ENCODE measurements at places on chromosomes 3 and 15.

DNA sequence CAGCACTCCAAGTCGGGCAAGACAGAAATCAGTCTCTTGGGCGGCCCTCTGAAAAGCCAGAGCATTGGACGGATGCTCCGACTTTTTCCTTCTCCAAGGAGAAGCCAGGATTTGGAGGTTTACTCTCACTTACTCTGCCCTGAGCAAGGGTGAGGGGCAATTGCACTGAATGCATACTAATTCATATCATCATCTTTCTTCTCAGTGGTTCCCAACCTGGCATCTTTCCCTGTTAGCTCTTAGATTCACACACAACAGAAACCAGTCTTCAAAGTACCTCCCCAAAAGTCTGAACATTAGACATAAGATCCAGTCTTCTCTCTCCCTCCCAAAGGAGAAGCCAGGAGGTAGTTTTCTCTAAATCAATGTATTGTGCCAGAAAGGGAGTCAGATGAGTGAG, 219.2 kb downstream of the GREM1 start:
- no peak for DNase-seq

DNA sequence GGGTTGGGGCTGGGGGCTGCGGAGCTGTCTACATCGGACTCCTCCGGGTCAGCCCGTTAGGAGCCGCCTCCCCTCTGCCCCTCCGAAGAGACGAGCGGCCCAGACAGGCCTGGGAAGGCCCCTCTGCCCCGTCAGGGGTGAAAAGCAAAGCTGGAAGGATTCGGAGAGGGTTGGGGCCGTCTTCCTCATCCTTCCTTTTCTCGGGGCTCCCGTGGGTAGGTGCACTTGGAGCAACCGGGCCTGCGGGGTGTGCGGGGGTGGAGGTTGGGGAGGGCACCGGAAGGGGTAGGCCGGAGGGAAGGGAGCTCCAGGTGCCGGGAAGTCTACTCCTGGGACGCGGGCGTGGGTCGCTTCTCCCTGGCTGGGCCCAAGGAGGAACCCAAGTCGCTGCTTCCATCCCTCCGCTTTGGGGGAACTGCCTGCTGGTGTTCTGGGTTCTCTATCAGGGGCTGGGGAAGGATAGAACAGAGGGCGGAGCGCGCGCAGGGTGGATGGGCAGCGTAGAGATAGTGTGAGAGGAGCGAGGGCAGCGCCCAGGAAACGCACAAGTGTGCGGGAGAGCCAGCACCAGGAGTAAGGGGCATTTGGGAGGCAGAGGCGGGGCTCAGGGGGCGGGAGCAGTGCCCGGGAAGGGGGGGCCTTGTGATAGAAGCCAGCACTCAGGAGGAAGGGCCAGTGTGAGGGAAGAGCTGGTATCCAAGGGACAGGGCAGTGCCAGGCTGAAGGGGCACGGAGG, 590 bp downstream of the POLR2H start:
- no peak for DNase-seq

DNA sequence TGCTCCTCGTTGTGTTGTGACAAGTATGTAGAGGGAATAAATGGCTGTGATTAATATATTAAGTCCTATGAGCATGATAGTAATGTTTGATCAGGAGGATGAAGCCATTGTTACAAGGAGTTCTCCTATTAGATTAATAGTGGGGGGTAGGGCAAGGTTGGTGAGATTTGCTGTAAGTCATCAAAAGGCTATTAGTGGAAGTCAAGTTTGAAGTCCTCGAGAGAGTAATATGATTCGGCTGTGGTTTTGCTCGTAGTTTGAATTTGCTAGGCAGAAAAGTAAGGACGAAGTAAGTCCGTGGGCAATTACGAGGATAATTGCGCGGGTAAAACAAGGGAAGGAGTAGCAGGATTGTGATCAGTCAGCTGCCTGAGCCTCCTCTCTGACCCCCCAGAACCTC, 26.0 kb upstream of the BUB1B start:
- no peak for DNase-seq

- no peak for DNase-seq
Measured at GRCh38 chr3:152718810-152719209, 116.1 kb upstream of the P2RY1 start.

DNA sequence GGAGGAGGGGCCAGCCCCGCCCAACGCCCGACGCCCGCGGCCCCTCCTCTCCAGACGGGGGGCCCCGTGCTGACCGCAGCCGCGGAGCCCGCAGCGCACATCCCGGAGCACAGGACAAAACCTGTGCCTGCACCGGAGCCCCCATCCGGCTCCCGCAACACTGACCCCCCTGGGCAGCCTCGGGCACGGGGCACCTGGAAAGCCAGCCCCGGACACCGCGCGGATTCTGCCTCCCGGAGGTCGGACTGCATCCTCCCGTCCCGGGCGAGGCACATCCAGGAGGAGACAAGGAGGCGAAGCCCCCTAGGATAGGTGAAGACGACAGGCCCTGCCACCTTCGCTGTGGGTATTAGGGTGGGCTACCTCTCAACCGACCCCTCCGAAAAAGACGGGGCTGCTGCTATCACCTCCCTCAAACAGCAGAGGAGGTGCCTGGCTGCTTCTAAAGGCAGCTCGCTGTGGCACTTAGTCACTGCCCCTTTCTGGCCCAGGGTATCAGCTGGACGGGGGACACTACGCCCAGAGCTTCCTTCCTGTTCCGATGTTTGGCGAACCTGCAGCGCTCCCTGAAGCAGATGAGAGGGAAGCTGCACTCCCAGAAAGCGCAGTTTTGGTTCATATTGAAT, 10.6 kb downstream of the XXYLT1 start:
- no peak for DNase-seq

GRCh38 chr3:85193565-85193964, 234.8 kb downstream of the CADM2 start:
- no peak for DNase-seq

DNA sequence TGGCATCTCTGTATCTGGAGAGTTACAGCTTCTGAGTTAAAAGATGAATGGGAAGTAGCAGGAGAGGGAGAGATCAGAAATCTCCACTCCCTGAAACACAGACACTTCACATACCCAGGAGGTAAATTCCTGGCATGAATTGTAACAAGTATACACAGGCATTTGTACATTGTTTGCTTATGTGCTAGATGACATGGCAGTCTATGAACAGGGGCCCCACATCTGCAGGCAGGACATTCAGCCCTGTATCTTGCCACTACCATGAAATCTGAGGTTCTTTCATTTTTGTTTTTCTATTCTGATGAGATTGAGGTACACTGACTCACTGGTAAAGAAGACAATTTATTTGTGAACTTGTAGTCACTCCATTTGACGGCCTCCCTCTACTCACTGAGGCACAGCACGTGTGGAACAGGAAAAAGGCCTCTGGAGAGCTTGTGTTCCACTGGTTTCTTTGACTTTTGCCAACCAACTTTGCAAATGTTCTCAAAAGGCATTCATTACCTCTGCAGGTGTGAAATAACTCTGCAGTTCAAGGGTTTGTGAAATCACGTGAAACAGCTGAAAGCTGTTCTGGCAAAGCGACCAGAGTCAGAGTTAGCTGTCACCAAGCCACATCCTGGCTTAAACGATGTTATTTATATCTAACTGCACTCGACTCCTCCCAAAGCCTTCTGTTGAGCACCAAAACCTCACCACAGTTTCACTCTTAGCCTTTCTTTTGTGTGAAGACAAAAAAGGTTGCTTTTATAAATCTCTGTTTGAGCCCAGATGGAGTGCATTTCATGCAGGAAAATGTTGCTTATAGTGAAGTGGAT, 401.3 kb upstream of the CFAP20DC start:
- DNase-seq, result no peak

- DNase-seq, result no peak
Measured at GRCh38 chr3:65666448-65667091, 372.1 kb downstream of the MAGI1 start.

DNA sequence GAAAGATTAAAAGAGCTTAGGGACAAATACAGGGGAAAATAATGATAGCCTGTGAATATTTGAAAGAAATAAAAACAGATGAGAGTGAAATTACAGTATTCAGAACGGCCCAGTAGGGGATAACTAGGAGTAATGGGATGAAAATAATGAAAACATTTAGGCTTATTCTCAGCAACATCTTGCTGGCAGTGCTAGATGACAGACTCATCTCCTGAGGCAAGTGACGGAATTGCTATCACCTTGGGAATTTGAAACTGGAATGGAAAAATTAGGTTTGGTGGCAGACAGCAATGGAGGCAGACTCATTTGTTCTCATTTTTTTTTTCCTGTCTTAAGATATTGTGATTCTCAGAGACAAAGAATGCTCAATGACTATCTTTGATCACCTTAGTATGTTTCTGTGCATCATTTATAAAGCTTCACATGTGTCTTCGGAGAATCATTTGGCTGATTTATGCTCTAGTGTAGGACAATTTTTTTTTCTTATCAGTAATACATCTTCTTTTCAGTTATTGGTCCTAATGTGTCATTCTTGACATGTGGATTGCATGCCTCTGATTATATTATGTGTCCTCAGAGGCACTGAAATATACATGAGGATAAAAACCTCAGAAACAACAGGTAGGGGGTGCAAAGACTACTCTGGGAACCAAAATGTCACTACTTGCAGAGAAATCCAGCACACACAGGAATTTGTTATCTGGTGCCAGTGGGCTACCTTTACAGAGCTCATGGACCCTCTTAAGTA, 711.7 kb downstream of the EDEM1 start:
- DNase-seq, result no peak

- DNase-seq, result no peak
Measured at GRCh38 chr15:60396560-60396957, 1.2 kb downstream of the ANXA2 start.

- no peak for DNase-seq
Measured at GRCh38 chr3:64074895-64075679, 51.8 kb upstream of the PSMD6 start.

- no peak for DNase-seq
Measured at GRCh38 chr3:63662500-63662899, 10.0 kb downstream of the SNTN start.

DNA sequence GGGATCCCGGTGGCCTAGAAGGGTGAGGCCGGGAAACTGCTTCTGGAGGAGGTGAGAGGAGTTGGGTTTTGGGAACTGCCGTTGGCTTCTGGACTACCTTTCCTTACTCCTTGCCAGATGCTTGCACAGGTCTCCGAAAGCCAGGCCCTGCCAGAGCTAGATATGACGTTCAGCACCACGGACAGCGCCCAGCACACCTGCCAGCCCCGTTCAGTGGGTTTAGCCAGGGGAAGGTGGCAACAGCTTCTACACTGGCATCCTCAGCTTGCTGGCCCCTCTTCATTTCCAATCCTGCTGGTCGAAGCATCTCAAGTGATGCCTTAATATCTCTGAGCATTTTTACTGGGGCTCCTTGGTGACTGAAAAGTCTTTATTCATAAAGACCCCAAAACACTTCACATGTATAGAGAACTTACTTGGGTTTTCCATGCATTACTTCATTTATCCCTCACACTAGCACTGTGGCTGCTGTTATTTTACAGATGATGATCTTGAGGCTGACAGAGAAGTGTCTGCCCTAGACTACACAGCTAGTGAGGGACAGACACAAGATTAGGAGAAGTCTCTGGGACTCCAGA, 21.9 kb downstream of the HCN4 start:
- DNase-seq, result no peak

GRCh38 chr3:43732747-43733425, 42.1 kb downstream of the ABHD5 start:
- no peak for DNase-seq

- DNase-seq, result no peak
Measured at GRCh38 chr15:41974041-41974440, 1.7 kb upstream of the EHD4 start.

GRCh38 chr3:183306798-183307671, 54.0 kb downstream of the B3GNT5 start:
- DNase-seq, result no peak

DNA sequence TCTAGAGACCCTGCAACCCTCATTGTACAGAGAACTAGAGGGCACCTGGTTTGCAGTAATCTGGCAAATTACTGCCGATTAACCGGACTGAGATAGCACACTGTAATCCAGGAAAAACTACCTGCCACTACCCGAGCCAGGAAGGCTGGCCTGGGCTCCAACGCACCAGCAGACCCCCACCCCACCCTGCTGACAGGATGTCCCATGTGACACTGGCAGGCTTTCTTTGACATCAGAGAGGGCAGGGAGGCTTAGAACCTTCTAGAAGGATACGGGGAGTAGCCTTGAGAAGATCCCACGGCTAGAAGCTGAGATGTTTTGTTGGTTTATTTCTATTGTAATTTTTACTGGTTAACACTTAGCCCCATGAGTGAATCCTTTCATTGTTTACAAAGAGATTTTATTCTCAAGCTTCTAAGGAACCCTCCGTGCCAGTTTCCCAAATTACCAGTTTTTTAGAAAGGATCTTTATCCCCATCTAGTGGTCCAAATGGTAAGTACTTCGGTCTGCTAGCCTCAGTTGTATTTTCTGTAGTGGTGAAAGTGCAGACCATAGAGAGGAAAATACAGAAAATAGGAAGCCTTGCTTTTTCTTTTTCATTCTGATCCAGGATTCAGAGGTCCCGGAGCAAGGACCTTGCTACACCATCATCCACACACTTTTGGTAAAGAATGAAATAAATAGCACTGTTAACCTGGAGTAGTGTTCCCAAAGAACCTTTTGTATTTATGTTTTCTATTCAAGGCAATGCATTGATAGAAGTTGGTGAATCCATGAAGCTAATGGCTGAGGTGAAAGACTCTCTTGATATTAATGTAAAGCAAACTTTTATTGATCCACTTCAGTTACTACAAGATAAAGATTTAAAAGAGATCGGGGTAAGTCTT, 81.9 kb upstream of the ADAMTSL3 start:
- DNase-seq, result no peak

DNA sequence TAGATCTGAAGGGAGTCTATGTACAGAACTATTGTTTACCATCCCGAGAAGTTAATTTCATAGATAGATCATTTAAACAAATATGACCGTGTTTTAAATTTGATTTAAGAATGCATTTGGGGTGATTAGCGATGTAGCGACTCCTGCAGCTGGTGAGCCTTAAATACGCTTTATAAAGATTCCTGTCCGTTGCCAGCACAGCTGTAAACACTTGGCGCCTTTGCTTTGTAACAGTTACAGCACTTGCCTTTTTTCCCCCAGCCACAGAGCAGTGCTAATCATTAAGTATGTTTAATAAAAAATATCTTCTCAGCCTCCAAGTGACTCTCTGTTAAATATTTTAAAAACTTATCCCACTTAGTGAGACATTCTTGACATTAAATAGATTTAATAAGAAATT, 333.8 kb downstream of the FEZF2 start:
- DNase-seq, result no peak

DNA sequence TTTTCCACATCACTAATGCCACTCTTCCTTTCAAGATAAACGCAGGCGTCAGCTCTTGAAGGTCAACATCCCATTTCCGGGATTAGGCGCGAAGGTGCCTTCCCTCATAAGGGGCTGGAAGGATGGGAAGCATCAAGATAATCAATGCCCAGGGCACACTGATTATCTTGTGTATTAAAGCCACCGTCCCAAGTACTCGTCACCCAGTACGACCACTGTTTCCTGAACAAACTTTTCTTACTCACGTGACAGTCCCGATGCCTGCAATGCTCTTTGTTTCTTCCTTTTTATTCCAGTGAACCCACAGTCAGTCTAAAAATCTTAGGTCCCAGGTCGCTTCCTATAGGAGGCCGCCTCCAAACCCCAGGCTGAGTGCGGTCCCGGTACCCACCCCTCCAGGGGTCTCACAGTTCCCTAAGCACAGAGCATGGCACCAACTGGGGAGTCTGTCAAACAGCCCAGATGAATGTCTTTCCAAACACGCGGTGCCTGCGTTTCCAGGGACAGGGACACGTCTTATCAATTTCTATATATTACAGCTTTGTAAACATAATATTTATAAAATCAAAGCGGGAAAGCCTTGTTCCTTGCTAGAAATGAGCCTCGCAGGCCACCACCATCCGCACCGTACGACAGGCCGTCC, 589 bp downstream of the ANAPC13 start:
- DNase-seq, result no peak
